ENCODE measurements at places on chromosomes 5 and 9.
A peak's percentile ranks its signal among the peaks of the same experiment; 100 is the strongest.

DNA sequence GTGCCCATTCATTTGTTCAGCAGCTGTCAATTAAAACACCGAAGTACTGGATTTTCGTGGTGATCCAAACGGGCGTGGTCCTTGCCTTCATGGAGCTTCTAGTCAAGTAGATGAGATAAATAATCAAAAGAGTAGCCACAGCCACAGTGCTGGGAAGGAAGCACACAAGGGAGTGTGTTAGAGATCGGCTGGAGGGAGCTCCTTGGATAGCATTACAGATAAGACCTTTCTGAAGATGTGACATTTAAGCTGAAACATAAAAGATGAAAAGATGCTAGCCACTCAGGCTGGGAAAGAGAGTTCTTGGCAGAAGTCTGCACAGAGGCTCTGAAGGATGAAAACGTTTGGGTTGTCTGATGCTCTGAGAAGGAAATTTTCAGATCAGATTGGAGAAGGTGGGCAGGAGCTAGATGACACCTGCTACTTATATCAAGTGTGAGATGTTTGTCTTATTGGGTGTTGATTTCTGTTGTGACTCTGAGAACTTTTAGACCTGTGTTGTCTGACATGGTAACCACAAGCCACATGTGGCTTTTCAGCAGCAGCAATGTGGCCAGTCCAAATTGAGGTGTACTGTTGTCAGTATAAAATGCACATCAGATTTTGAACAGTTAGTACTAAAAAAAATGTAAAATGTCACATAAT lies 123.9 kb downstream of the TLE4 start:
- DNase-seq = no peak

- DNase-seq = peak; percentile 90
Observed at GRCh38 chr9:21994556-21995005, at the start of gene CDKN2B-AS1. CDKN2B-AS1 (plus strand) TSS chr9:21994791.

DNA sequence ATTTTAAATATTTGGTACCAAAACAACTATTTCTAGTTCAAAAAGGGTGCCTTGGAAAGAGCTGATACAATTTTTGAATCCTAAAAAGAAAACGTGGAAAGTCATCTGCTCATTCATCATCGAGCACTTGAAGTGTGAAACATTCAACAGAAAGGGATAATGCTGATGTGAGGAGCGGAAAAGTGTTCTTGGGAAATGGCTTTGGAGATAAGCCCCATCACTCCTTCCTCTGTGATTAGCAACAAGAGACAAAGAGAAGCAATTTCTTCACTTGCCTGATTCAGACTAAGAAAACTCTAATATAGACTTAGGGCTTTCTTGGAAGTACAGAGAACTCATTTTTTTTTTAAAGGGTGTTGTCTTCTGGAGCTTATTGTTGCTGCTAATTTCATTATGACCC lies 74.9 kb downstream of the C9orf152 start:
- no peak for DNase-seq

GRCh38 chr5:37776826-37777225 lies 63.0 kb downstream of the GDNF start:
- DNase-seq = peak; percentile 70

DNA sequence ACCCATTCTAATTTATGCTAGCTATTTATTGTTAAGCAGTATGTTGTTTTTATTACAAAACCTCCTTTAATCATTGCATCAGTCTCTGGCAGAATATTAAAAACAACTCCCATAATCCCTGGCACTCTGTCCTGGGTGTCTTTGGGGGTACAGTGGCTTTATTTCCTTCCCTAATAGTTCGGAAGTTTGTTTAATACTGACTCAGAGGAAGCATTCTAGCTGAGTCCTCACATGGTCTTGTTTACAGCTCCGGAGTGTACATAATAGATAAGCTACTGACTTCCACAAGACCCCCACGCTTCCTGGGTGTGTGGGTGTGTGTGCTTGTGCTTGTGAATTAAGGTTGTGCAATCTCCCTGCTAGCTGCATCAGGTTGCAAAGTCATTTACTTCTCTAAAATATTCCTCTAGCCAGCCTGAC lies 149.8 kb upstream of the CDKN2B start:
- peak; percentile 33 for DNase-seq

- DNase-seq = no peak
Observed at GRCh38 chr5:168683247-168683926, 104.2 kb upstream of the PANK3 start.

GRCh38 chr5:106675687-106676086 lies 995.0 kb downstream of the EFNA5 start:
- DNase-seq = no peak

DNA sequence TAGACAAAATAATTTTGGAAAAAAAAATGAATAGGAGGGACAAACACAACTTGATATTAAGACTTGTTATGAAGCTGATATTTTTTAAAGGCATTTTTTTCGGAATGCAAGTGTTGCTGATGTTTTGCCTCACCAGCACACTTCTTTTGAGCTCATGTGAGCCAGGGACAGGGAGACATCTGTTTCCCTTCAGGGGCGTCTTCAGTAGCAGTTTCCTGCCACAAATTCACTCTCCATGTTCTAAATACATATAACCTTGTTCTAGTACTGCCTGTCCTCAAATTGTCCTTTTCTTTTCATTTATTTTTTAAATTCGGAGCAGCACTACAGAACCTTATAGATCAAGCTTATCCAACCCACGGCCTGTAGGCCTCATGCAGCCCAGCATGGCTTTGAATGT lies 316.0 kb upstream of the PAPPA start:
- no peak for DNase-seq

DNA sequence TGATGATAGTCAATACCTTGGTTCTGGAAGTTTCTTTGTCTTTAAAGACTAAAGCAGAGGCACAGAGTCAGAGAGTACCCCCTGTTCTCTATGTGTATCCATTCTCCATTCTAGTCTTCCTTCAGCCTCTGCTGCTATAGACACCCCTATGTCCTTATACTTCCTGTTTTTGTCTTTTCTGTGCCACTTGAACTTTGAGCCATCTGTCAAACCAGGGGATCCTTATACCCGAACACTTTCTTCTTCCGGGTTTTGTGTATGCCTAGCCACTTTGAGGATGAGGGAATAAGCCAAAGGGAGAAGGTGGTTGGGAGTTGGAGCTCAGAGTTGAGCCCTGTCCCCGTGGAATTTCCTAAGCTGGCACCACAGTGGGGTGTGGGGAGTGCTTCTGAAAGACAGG lies 61.1 kb upstream of the IL6ST start:
- DNase-seq = no peak

- DNase-seq = no peak
Observed at GRCh38 chr9:74321396-74321795, 175.7 kb upstream of the RORB start.

DNA sequence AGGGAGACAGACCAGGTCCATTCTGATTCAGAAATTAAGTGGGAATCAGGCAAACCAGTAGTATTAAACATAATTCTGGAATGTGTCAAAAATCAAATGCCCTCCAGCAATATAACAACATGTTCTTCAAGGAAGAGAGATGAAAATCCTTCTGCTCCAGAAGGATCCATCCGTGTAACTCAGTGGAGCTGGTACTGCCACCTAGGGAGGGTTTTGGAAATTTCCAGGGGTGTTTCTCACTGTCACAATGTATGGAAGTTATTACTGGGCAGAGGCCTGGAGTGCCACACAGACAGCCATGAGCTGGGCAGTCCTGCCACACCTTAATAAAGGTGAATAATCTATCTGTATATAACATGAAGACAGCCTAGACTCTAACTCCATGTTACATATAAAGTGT lies 87.5 kb downstream of the TTLL11 start:
- DNase-seq = peak; percentile 42

DNA sequence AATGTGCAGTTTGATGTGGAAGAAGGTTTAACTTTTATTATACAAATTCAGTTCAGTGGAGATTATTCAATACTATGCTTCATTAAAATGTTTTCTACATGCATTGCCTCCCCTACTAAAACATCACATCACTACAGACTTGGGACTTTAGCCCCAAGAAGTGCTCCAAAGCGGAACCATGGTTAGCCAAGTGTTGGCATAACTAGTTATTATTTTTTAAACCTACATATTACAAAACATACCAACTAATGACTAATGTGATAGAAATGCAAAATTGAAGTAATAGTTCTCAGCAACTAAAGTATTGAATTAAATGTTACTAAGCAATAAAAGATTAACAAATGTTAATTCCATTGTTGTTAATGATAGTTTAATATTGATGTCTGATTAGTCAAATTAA lies 74.5 kb downstream of the XRCC4 start:
- DNase-seq = no peak

DNA sequence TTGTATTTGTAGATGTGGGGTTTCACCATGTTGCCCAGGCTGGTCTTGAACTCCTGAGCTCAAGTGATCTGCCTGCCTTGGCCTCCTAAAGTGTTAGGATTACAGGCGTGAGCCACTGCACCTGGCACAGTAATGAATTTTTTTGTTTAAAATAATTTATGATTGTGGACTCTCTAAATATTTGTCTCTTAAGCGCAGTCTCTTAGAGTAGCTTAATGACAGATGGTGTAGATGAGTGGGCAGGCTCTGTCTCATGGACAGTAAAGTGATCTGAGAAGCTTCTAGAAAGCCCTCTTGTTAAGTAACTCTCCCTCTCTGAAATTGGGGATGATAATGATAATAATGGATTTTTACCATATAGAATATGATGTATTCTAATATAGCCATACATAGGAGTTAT lies 47.5 kb upstream of the KIAA1958 start:
- DNase-seq = no peak

DNA sequence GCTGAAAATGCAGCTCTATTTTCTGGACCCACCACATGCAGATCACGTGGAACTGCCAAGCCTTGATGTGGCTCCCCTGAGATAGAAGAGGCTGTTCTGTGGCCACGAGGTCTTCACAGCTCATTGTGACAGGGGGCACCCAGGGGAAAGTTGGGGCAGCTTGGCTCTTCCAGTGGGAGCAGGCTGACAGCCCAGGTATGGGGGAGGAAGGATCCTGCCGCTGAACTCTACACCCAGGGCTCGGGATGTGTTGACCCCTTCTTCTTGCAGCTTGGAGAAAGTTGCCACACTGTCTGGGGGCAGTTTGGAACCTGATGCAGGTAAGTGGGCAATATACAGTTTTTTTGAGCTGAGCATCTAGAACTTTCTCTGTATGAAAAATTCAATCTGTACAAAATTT lies 133.6 kb upstream of the PITX1 start:
- no peak for DNase-seq

GRCh38 chr5:145499483-145499882 lies 335.7 kb downstream of the PRELID2 start:
- peak; percentile 27 for DNase-seq

- peak; percentile 19 for DNase-seq
Observed at GRCh38 chr5:25091921-25092320, 447.1 kb upstream of the CDH10 start.

GRCh38 chr5:60668686-60669304 lies 31.2 kb downstream of the DEPDC1B start:
- DNase-seq = peak; percentile 47

- DNase-seq = peak; percentile 39
Observed at GRCh38 chr5:164302533-164303235, 797.3 kb downstream of the MAT2B start.

DNA sequence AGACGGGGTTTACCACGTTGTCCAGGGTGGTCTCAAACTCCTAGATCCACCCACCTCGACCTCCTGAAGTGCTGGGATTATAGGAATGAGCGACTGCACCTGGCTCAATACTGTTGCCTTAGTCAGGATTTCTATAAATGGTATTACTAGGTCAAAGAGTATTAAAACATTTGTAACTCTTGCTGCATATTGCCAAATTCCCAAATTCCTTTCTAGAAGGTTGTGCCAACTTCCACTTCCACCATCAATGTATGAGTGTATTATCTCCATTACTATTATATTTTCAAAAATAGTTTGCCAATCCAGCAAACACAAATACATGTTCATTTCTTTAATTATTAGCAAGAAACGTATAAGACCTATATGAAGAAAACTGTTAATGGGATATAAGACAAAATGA lies 10.6 kb downstream of the PTGR1 start:
- no peak for DNase-seq

- DNase-seq = peak; percentile 56
Observed at GRCh38 chr9:108953983-108954574, 19.9 kb downstream of the ABITRAM start.

DNA sequence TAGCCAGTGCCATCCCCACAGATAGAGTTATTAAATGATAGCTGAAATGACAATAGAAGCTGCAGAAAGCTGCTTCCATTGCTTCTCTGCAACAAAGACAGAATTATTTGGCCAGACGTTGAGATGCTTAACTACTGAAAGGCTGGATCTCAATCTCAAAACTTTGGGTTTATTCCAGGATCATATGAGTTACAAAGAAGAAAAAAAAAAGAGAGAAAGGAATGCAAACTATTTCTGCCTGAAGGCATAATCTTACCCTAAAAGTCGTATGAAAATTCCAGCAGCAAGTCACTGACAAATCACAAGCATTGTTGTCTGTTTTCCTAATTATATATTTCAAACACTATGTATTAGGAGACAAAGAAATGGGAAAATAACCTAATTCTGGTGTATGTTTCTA lies 12.8 kb upstream of the TYRP1 start:
- peak; percentile 63 for DNase-seq

GRCh38 chr9:19947996-19948395 lies 159.2 kb upstream of the SLC24A2 start:
- no peak for DNase-seq

DNA sequence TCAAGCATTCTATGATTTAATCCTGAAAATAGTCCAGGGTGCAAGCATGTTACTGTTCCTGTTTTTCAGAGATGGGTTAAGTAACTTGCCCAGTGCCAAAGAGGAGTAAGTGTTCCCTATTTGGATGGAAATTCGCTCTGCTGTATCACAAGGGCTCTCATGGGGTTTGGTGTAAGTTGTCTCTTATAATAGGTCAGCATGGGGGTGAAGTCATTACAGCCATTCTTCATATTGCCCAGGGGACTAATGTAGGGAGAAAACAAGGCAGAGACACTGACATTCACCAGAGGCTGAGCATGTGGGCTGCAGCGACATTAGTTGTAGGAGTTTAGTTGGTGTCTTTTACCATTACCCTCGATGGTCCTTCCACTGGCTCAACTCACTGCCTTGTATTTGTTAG lies 142.1 kb upstream of the GLRA1 start:
- DNase-seq = no peak

DNA sequence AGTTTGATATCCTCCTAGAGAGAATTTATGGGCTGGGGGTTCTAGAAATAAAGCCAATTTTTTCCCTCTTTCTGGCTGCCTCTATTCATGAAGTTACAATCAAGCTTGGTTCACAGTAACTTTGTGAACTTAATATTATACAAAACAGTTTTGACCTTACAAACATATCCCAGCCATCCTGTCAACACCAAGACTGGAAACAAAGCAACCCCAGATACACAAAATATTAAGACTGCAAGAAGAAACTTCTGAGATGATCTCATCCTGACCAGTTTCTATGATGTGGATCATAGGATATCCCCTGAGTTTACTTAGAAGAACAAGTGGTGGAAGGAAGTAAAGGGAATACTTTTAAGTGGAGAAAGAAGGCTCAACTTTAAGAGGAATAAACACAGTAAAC lies 28.3 kb upstream of the CER1 start:
- no peak for DNase-seq

GRCh38 chr5:125775896-125776295 lies 647.3 kb upstream of the GRAMD2B start:
- no peak for DNase-seq

DNA sequence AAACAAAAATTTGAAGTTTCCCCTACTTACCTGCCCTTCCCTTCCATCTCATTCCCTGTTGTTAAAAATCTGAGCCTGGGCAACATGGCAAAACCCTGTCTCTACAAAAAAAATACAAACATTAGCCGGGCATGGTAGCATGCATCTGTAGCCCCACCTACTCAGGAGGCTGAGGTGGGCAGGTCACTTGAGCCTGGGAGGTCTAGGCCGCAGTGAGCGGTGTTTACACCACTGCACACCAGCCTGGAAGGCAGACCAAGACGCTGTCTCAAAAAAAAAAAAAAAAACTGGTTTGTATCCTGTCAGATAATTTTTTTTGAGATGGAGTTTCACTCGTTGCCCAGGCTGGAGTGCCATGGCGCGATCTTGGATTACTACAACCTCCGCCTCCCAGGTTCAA lies 16.3 kb upstream of the REEP5 start:
- no peak for DNase-seq
